ENCODE measurements at places on chromosomes 5 and 9.
A peak's percentile ranks its signal among the peaks of the same experiment; 100 is the strongest.

GRCh38 chr9:124660341-124660801 lies 110.7 kb downstream of the NR6A1 start:
- no peak for DNase-seq

- DNase-seq, result no peak
These were observed 347.0 kb upstream of the SLC30A5 start for GRCh38 chr5:68746643-68747420.

GRCh38 chr9:130366888-130367550 lies 77.7 kb upstream of the ASS1 start:
- DNase-seq, result no peak

DNA sequence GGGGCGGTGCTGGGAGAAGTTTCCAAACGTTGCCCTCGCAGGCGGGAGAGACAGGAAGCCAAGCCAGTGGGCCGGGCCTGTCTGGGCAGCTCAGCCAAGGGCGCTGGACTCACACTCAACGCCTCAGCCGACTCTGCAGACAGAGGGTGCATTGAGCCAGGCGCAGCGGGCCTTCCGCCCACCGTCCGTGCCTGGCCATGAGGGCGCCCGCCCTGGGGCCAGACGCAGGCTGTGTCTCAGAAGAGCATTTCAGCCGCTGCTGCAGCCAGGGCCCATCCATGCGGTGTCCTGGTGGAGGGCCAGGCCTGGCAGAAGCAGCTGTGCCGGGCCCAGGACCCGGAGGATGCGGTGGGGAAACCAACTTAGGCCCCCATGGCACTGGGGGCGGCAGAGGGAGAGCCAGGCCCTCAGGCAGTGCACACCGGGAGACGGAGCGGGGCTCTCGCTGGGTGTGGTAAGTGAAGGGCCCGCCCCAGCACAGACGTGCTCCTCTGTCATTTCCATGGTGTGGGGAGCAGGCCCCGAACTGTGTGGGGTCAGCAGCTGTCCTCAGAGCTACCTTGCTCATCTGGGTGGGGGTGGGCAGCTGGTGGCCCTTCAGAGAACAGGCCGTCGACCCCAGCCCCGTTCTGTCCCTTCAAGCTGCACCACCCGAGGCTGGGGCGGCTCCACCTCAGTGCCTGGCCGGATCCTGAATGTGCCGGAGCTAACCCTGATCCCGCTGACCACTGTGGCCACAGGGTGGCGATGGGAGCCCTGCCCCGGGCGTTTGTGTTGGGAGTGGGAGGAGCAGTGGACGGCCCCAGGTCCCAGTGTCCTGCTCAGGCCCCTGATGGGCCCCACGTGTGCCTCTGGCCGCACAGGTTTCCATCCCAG lies 18.0 kb downstream of the DNLZ start:
- no peak for DNase-seq

- DNase-seq, result no peak
These were observed 187.7 kb upstream of the PTGER4 start for GRCh38 chr5:40492056-40492455.

- DNase-seq, result peak; percentile 57
These were observed 54.4 kb upstream of the CKS2 start for GRCh38 chr9:89256642-89257041.

DNA sequence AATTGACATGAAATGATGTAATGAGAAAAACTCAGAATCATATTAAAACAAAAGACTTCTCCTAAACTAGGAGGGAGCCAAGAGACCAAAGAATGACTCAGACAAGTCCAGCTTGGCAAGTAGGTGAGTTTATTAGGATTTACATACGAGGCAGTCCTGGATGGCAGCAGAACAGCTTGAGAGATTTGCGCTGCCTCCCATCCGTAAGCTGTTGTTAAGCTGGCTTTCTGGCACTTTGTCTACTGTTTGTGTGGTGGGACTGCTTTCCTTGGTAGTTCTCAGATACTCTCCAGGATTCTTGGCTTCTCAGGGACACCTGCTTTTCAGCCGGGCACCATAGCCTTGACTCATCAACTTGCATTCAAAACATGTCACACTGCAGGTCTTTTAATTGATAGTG lies 57.6 kb downstream of the COX7C start:
- no peak for DNase-seq

GRCh38 chr5:137325721-137326120 lies 173.4 kb downstream of the SPOCK1 start:
- no peak for DNase-seq

DNA sequence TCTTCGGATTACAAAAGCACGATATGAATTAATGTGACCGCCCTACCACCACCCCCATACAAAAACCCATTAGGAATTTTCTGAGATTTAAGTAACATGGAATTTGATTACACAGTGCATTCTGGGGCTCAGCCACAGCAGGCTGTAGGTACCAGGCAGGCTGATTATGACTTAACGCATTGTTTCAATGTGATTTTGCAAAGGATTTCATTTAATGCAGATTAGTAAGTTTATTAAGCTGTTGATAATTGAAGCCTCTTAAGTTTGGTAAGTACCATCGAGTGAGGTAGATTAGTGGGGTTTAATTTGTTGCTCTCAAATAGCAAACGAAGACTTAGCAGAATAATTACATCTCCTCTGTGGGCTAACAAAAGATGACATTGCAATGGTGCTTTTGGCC lies 240.1 kb downstream of the TRPM3 start:
- DNase-seq, result no peak
